Motor neuron (in vitro differentiated cells): ENCODE measurements at places on chromosomes 12 and 14. TPM values are rescaled to one million over a fixed set of nuclear protein-coding genes. Genes with fewer than 3 reads are reported as not detected.

DNA sequence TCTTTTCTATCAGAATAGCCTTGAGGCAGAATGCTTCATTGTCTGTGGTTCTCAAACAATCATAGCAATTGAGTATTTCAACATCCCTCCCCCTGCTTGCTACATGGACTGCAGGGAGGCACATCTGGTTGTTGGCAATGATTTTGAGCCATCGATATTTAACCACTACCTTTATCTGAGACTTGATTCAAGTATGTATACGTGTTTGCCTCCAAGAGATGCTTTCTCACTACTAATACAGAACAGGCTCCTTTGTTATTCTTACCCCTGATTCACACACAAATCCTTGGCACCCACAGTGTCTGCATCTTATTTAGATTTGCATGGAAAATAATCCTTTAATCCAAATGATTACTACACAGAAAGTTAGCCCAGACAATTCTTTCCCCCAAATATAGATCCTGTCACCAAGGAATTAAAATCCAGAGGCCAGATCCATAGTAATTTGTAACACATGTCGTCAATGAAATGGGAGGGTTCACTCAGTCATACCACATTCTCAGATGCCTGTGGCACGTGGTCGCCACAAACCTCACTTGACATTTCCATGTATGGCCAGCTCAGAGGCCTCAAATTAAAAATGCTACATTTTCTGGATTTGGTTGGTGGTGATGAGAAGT lies 199.3 kb downstream of the ITPR2 start:
- ATAC-seq, result peak; percentile 83

The POTEM gene
- not detected in 2 replicates for total RNA-seq

DNA sequence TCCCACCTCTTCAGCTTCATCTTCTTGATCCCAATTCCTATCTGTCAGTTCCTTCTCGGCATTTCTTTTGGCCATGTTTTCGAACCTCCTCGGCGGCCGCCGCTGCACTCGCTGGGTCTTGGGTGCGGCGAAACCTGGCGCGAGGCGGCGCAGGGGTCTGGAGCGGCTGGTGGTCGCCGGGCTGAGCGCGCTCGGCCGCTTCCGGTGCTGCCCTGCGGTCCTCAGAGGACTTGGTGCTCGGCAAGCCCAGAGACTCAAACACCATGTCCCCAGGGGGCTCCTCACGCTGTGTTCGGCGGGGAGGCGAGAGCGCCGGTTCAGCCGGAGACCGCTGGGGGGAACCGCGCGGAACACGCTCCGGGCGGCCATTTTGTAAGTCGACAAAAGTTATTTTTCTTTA lies 51.8 kb downstream of the PPP1R36 start:
- ATAC-seq, result no peak

DNA sequence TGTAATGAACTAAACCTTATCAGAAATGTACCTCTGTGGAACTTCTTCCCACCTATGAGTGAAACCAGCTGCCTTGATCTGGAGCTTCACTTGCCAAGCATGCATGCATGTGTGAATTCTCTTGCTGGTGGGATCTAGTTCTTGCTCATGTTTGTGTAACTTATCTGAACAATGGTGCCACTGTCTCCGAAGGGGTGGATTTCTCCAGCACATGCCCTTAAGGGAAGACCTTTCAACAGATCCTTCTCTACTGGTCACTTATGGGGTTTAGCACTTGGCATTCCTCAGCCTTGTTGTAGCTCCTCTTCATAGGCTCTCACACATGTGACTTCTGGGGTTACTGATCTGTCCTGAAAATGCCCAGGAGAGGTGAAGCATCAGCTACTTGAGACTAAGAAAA lies 25.0 kb downstream of the SMOC1 start:
- no peak for ATAC-seq

DNA sequence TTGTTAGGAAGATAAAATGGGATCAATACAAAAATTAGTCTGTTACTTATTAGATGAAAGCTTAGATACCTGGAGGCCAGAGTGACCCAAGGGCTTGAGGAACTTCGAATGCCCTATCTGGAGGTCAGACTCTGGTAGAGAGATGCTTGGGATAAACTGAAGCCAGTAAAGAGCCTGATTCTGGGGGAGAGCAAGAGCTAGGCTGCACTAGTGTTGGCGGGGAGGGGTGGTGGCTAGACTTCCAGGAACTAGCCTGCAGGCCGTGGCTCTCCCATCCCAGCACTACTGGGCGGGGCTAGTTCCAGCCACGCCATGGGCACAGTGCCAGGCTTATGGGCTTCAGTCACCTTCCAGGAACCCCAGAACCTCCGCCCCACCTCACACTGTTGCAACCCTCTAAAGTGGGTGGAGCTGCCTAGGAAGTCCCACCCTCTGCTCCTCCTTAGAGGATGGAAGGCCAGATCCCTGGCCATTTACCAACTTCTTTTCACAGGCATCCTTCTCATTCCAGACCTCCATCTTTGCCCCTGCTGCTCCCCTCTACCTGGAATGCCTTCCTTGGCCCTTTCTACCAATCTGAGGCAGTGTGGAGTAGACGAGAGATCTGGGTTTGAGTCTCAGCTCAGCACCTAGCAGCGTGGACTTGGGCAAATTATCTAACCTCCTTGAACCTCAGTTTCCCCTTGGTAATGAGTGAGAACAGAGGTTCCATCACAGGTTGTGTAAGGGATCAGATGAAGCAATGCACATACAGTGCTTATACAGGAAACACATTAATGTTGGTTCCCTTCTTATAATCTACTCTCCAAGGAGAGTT lies 6.3 kb upstream of the NFE2 start:
- ATAC-seq, result peak; percentile 62

GRCh38 chr12:67786086-67786485 lies 137.5 kb downstream of the DYRK2 start:
- no peak for ATAC-seq

GRCh38 chr12:15886372-15887042 lies 4.3 kb downstream of the STRAP start:
- ATAC-seq, result no peak

GRCh38 chr14:26113911-26114640 lies 483.8 kb downstream of the NOVA1 start:
- no peak for ATAC-seq
